ENCODE measurements at places on chromosomes 13 and 19.
A peak's percentile ranks its signal among the peaks of the same experiment; 100 is the strongest.

DNA sequence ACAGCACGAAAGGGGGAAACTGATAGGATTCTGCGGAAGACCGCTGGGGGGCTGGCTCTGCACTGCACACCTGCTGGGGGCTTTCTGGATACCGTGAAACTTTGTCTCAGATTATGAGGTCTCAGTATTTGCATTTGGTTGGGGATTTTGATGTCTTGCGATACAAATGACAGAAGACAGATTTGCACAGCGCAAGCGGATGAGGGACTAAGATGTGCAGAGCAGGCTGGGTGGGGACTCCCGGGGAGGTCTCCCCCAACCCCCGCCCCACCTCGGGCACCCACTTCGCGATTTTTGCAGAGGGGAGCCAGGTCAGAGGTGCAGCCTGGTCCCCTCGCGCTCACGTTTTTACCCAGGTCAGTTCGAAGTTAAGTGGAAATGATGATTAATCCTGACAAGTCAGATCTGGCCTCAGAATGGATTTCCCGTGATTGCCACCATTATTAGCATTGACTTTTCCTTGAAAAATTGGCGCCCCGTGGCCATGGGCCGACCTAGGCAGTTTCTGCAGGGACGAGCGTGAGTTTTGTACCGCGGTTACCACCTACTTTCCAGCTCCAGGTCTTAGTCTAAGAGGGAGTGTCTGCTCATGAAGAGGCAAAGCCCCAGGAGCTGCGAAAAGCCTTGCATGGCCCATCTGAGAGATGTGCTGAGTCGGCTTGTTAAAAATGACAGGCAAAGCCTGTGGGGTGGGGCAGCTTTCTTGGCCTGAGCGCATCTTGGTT, 1.3 kb upstream of the GJB2 start:
- no peak for DNase-seq

- DNase-seq, result no peak
These were observed 485.1 kb downstream of the FOXO1 start for GRCh38 chr13:40181203-40181845.

GRCh38 chr13:99640260-99640659, 139.0 kb downstream of the TM9SF2 start:
- no peak for DNase-seq

DNA sequence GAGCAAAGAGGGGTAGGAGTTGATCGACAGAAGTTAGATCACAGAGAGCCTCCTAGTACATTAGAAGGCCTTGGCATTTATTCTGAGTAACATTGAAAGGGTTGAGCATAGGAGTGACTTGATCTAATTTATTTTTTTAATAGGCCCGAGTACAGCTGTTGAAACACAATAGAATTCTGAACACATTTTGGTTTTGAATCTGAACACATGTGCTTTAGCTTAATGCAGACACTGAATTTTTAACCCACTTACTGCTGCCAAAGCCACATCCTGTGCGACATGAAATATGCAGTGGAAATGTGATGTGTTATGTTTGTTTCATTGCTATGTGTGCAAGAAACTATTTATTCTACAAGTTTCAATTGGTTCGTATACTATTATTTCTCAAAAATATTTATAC, 1505.9 kb downstream of the PCDH9 start:
- DNase-seq, result no peak

- no peak for DNase-seq
These were observed 84.0 kb downstream of the ANKRD10 start for GRCh38 chr13:110830800-110831371.

DNA sequence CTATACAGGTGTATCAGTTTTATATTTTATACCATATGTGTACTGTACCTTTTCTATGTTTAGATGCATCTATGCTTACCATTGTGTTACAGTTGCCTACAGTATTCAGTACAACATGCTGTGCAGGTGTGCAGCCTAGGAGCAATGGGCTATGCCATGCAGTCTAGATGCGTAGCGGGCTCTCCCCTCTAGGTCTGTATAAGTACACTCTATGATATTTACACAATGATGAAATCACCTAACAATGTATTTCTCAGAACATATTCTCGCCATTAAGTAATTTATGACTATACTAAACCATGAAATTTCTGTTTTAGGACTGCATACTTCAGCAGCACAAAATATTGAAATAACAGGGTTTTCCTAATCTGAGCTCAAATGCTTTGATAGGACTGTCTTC, 179.6 kb downstream of the RFC3 start:
- DNase-seq, result no peak

- no peak for DNase-seq
These were observed 5.1 kb upstream of the FLT3LG start for GRCh38 chr19:49468746-49469447.

DNA sequence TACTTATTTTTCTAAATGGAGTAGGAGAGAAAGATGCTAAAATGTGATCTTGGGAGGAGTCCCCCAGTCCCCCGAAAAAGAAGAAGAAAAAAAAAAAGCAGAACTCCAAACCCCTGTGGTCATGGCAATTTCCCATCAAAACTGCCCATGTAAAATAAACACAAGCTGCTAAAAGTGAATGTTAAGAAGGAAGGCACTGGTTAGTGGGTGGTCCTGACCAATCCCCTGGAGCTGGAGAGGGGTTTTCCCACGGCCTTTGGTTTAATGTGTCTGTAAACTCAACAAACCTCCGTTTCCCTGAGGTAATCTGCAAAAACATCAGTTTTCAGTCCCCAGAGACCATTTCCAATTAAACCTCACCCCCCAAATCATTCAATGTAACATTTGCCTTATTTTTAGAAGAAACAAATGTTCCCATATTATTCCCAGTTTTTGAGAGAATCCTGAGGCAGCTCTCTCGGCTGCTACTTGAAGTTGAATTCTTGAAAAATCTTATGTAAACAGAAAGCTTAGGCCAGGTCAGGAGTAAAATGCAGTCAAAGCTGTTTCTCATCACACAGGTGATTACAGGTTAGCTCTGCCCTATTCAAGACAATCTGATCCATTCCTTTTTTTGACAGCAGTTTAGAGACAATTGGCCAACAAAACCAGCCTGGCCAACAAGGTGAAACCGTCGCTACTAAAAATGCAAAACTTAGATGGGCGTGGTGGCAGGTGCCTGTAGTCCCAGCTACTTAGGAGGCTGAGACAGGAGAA, 17.0 kb downstream of the RAB3D start:
- DNase-seq, result no peak

GRCh38 chr19:19321141-19321577, 530 bp downstream of the MAU2 start:
- DNase-seq, result no peak

DNA sequence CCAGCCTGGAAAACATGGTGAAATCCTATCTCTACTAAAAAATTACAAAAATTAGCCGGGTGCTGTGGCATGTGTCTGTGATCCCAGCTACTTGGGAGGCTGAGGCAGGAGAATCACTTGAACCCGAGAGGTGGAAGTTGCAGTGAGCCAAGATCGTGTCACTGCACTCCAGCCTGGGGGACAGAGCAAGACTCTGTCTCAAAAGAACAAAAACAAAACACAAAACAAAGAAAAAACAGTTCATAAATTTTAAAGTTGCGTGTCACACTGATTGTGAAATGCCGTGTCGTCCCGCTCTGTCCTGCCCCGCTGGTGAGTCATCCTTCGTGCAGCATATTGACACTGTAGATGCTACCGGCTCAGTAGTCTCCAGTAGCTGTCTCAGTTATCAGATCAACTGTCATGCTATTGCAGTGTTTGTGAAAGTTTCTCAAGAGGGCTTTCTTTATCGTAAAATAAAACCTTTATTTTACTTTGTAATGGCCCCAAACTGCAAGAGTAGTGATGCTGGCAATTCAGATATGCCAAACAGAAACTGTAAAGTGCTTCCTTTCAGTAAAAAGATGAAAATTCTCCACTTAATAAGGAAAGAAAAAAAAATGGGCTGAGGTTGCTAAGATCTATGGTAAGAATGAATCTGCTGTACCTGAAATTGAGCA, 36.4 kb upstream of the IGFL1 start:
- no peak for DNase-seq

DNA sequence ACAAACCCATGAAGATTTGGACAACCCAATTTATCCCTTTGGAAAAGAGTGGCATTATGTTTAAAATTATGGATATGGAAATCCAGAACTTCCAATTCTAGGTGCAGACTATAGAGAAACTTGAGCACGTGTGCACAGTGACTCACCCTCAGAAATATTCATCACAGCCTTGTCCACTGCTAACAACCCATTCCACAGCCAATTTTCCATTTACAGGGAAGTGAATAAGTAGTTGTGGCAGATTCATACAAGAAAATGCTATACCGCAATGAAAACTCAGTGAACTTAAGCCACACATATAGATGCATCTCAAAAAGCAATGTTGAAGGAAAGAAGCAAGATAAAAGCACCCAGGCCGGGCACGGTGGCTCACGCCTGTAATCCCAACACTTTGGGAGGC, 133.3 kb downstream of the USP12 start:
- no peak for DNase-seq

DNA sequence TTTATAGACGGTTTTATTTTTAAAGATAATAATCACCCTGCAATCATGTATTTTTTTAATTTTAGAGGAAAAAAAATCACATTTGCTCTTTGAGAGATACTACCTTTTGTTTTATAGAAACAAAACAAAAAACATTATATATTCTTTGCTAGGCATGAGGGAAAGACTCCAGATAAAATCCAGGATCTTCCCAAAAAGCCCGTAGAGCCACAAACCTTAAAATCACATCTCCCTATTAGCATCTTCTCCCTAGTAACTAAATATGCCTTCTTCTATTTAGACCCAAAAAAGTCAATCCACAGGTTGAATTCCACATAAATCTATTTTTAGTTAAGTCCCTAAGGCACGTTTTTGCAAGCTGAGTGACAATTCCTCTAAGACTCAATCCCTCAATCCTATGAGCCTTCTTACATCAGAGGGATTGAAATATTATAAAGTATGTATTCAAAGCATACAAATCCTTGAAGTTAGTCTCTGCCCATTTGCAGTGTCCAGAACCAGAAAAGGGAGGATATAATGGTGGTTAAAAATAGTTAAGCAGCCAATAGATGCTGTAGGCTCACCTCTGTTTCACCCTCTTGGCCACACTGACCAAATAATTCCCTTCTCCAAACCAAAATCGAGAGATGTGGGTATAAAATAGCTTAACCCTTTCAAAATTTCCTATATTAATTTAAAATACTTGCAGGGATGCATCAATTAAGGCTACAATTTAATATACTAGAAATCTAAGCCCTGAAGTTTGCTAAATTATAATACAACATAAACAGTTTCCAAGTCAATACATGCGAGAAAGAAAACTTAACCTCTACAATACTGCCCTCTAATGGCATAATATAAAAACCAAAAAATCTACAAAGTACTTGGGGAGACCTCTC, 64.0 kb downstream of the SERP2 start:
- DNase-seq, result no peak

DNA sequence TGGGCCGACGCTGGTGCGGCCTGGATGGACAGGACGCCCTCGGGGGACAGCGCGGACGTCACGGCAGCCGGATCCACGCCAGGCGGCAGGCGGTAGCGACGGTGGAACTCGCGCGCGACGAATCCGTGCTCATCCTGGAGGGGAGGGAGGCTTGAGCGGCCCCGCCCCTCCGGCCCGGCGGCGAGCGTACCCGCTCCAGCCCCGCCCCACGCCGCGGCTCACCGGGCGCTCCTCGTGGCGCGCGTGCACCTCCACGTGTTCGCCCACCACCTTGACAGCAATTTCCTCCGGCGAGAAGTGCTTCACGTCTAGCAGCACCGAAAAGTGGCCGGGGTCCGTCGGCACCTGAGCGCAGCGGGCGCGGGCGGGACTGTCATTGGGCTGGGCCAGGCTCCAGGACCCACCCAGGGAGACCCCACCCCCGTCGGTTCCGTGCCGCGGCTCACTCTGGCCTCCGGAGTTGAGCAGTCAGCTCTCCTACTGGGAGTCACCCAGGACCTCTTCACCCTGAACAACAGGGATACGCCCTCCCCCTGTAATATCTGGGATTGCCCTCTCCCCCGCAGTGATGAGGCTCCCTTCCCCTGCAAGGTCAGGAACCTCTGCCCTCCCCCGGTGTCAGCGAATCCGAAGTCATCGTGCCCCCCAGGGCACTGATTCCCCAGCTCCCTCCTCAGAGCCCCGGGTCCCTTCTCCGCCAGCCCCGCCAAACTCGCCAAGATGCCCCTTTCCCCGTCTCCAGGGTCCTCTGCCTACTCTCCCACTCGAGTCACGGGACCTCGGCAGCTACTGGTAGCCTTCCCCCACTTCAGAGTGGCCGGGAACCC, 1.1 kb downstream of the HSPB6 start:
- DNase-seq, result peak; percentile 30

GRCh38 chr19:29609636-29610035, 3.6 kb downstream of the POP4 start:
- DNase-seq, result no peak

GRCh38 chr13:65727070-65727469, 1503.1 kb downstream of the PCDH9 start:
- no peak for DNase-seq

- DNase-seq, result no peak
These were observed 16.0 kb downstream of the SSC5D start for GRCh38 chr19:55504252-55504603.

DNA sequence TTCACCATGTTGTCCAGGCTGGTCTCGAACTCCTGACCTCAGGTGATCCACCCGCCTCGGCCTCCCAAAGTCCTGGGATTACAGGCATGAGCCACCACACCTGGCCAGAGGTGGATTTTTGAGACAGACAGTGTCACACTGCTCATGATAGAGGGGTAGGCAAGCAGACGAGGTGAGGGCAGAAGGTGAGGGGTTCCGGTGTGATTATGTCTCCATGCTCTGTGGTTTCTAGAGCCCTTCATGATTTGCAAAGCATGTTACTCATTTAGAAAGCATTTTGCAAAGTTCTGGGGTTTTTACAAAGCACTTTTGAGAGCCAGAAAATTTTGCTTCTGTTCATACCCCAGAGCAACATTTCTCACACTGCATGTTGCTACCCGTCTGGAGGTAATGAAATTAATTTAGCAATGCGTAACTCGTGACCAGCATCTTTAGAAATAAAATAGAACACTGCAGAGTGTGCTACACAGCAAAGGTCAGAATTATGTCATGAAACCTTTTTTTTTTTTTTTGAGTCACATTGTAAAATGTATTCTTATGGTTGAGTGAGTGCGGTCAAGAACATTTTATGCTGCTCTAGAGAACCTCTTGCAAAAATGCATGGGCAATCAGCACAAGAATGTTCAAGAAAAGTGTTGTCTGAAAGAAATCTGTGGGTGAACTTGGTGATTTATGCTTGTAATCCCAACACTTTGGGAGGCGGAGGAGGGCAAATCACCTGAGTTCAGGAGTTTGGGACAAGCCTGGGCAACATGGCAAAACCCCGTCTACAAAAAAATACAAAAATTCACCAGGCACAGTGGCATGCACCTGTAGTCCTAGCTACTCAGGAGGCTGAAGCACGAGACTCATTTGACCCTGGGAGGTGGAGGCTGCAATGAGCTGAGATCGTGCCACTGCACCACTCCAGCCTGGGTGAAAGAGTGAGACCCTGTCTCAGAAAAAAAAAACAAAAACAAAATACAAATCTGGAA, 58.0 kb downstream of the MAP4K1 start:
- no peak for DNase-seq

DNA sequence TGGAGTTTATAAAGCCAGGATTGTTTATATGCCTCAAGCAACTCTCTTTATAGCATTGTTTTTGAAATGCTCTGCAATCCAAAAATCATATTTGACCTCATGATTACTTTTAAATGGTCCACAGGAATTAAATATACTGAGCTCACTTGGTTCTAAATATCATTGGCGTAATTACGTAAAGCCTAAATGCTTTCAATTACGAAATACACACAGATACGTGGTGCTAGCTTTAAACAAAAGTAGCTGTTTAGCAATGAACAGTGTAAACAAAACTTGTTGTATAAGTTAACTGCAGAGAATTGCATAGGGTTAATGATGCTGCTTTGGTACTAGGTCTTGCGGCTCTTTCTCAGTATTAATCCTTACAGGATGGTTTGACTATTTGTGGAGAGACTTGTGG, 346.6 kb downstream of the COG6 start:
- no peak for DNase-seq

GRCh38 chr13:52949742-52950141, 78.9 kb upstream of the OLFM4 start:
- DNase-seq, result no peak

All from frontal cortex (tissue), 4 donors.